ENCODE measurements at places on chromosomes 2 and 18.

DNA sequence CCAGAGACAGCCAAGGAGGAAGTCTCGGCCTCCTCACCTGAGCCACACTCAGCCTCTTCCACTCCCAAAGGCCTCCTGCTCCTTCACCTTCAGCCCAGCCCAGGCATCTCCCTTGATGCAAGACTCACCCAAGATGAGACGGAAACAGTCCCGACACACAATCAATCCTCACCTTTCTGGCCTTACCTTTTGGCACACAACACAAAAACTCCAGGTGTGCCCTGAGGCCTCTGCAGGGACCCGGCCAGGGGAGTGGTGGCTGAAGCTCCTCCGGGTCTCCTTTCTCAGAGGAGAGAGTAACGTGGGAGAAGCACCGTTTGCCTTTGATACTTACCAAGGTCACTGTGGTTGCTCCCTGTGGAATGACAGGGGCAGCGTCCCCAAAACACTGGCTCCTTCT is 23.8 kb upstream of the EFHD1 start:
- DNase-seq: no peak

- no peak for DNase-seq
These were observed 132.3 kb downstream of the TTC32 start for GRCh38 chr2:19769513-19769912.

DNA sequence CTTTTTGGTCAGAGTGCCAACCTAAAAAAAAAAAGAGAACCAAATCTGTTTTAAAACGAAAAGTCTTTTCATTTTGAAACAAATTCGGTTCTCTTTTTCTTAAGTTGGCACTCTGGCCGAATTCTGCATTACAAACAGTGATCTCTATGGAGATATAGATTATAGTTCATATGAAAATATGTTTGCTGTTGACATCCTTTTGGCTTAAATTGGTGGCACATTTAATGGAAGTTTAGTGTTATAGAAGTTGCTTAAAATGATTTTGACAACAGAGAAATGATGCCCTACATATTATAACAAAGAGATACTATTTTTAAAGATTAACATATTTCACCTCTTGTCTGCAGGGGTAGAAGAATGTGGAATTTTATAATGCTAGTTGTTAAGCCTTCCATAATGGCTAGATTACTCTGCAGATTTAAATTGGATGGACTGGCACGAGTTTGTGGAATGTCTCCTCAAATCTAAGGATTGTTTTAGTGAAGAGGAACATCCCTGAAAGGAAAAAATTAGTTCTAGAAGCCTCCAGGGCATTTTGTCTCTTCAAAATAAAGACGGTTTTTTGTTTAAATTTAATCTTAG is 222.9 kb upstream of the CDH2 start:
- no peak for DNase-seq

DNA sequence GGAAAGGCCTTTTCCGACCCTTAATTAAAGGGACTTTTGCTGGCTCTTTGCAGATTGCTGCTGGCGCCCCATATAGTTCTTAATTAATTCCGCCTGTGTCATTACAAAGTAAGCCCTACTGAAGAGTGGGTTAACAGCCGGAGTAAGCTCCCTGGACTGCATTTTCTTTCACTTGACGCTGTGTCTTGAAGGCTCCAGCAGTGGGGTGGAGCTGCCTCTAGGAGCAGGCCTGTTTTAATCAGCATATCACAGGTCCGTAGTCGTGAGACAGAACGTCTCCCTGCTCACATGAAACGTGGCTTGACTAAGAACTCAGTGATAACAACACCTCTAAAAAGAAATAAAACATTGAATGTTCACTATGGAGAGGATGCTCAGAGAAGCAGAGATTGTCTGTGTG is 329.9 kb upstream of the RAB12 start:
- DNase-seq: no peak

DNA sequence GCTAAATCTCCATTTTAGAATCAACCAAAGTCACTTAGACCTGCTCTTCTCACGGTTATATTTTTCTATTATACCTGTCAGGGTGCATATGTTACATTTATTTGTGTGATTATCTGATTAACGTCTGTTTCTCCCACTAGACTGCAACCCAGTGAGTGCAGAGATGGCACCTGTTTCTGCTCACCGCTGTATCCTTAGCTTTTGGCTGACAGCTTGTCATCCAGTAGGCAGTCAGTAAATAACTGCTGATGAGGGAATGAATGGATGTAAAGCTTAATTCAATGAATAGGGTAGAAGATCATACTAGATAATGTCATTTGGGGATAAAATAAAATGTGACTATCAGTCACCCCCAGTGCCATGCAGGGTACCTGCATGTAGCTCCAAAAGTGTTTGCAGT is 6.9 kb upstream of the CHRNA1 start:
- no peak for DNase-seq

DNA sequence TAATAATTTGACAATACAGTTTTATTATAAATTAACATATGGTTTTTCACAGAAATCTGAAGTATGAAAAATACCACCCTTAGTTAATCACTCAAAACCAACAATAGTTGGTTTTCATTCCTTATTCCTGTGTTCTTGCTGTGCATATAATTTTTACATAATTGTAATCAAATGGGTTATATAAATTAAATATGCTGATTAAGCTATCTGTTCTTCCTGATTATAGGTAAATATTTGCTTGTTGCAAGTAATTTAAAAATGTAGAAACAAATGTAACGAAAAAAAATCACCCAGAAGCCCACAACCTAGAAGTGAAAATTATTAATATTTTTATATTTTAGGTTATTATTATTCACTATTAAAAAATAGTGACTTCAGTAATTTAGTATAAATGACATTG is 98.3 kb downstream of the ZNF804A start:
- no peak for DNase-seq

GRCh38 chr2:173741759-173742158 is 223.4 kb downstream of the SP3 start:
- no peak for DNase-seq

DNA sequence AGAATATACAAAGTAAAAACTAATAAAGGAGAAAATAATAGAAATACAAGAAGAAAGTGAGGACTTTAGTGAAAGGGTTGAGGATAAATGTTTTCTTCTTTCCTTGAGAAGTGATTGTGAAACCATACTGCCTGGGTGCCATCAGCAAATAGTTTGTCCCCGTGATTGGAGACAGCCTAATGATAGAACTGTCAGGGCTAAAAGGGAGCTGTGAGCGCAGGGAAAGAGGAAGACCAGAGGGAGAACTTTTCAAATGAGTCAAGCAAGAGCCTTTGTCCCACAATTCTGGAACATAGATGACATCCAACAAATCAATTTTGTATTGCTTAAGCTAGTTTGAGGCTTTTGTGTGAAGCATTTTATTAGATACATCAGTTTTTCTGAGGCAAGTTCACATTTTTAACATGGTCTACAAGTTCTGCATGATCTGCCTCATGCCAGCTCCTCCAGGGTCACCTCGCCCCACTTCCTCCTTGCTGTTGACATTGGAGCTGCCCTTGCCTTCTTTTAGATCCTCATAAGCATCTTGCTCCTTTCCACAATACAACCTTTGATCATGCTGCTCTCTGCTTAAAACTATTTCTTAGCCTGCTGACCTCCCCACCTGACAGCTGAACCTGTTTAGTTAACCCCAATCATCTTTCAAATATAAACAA is 213.4 kb upstream of the REG3G start:
- DNase-seq: no peak

- DNase-seq: no peak
These were observed 21.0 kb downstream of the SPOPL start for GRCh38 chr2:138522556-138522955.

- no peak for DNase-seq
These were observed 240.5 kb downstream of the BCL2 start for GRCh38 chr18:63079114-63079513.

DNA sequence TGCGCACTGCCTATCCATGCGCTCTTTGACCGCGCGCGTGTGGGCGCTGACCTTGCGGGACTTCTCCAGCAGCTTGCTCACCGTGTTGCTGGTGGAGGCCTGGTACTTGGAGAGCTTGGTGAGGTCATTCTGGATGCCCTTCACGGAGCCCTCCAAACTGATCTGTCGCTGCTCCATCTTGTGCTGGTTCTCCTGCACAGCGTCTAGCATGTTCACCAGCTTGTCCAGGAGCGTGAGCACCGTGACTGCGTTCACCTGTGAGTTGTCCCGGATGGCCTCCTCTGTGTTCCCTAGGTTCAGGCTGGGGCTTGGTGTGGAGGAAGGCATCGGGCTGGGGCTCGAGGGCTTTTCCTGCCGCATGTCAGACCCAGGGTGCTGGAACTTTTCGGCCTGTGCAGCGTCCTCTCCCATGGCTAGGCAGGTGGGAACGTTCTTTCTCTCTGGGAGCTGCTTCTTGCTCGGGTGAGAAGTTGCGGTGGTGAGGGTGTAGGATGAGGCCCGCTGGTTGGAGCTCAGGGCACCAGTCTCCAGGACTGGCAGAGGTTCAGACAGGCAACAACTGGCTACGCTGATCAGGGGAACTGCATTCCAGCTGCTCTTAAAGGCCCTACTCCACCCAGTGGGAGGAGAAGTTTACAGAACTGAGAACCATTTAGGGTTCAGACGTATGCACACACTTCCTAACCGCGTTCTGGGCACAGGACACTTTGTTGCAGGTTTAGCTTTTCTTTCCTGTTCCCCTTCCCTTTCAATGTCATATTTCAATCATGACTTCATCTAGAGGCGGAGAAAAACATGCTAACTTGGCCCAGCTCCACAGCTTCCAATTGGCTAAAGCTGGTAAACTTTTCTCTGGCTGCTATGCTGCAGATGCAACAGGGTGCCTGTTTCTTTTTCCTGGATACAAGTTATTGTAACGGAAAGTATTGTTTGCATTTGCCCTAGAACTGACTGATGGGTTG is at the start of gene CAVIN2:
CAVIN2 (minus strand) TSS at position 574 of the 962 bp plus-strand sequence; CDS start at position 411, 163 bp downstream.
- no peak for DNase-seq

Measured in H9 (cell line).